Calu3 (cell line): ENCODE measurements at places on chromosomes 13 and 19. TPM values are rescaled to one million over a fixed set of nuclear protein-coding genes. Genes with fewer than 3 reads are reported as not detected.

- no peak overlapping the region for H3K4me3 ChIP-seq
- peaks cover 5% of the 10 kb centered on the region for H3K36me3 ChIP-seq
- no peak overlapping the region for H3K27ac ChIP-seq
- H3K4me1 ChIP-seq = no peaks in the 10 kb centered on the region
- DNase-seq = no peak
Observed at GRCh38 chr13:94609196-94609595, 7.5 kb downstream of the GPR180 start.

The SH2D3A gene
- 62.0 and 64.0 TPM in 2 replicates for total RNA-seq

DNA sequence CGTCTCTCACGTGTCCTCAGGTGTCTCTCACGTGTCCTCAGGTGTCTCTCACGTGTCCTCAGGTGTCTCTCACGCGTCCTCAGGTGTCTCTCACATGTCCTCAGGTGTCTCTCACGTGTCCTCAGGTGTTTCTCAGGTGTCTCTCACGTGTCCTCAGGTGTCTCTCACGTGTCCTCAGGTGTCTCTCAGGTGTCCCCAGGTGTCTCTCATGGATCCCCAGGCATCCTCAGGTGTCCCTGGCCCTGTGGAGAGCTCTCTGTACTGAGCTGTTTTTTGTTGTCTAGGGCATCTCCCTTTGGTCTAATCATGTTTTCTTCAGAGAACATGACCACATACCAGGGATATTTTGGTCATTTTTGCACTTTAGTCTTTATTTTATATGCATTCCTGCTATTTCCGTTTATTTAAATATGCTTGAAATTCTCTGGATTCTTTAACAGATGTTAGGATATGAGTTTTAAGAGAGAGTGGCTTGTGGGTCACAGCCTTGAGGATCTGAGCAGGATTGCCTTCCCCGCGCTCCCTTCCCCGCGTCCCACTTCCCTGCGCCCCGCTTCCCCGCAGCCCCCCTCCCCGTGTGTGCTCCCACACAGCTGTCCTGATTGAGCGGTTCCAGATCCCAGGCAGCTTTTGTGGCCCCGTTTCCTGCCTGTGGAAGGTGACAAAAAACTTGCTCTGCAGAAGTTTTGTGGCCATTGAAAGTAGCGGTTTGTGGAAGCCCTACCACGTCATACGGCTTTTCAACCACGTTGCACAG is 31.9 kb downstream of the ATP4B start:
- DNase-seq = no peak
- no peaks in the 10 kb centered on the region for H3K4me1 ChIP-seq
- no peak overlapping the region for H3K4me3 ChIP-seq
- no peaks in the 10 kb centered on the region for H3K27me3 ChIP-seq
- no peak overlapping the region for H3K27ac ChIP-seq
- peaks cover 11% of the 10 kb centered on the region for H3K36me3 ChIP-seq

The PRSS57 gene
- not detected in 2 replicates for total RNA-seq

GRCh38 chr13:49597043-49597641 is 11.8 kb upstream of the RCBTB1 start:
- no peak for DNase-seq
- no peaks in the 10 kb centered on the region for H3K36me3 ChIP-seq
- H3K4me1 ChIP-seq = no peaks in the 10 kb centered on the region
- no peak overlapping the region for H3K27ac ChIP-seq
- H3K4me3 ChIP-seq = no peak overlapping the region
- H3K27me3 ChIP-seq = no peaks in the 10 kb centered on the region

The UQCRFS1 gene
- total RNA-seq = 41.6 and 43.4 TPM in 2 replicates

GRCh38 chr19:17866312-17866963 is 5.3 kb upstream of the SLC5A5 start:
- H3K4me3 ChIP-seq = no peak overlapping the region
- DNase-seq = no peak

DNA sequence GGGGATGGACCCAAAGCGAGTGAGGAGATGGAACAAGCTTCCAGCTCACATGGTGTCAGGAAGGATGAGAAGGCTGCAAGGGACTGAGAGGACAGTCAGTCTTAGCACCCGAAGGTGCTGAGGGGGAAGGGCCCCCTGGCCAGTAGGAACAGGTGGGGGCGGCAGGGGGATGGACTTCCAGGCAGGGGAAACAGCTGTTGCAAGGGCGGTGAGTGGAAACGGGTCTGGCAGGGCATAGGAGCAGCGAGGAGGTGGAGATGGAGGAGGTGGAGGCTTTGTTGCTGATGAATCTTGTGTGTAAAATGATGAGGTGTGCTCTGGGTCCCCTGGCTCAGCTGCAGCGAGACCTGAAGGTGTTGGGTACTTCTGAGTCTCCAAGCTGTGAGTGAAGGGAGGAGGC is 1.2 kb downstream of the MAP1S start:
- peak overlapping the region; percentile 80 for H3K4me3 ChIP-seq
- peak overlapping the region; percentile 10 for H3K27ac ChIP-seq
- H3K4me1 ChIP-seq = peaks cover 25% of the 10 kb centered on the region
- peaks cover 33% of the 10 kb centered on the region for H3K36me3 ChIP-seq

The ATP13A1 gene
- total RNA-seq = 60.2 and 65.4 TPM in 2 replicates

The MADCAM1 gene
- 0.34 and 0.47 TPM in 2 replicates for total RNA-seq
